ENCODE measurements at places on chromosomes 11 and 22. TPM values are rescaled to one million over a fixed set of nuclear protein-coding genes. Genes with fewer than 3 reads are reported as not detected.

DGAT2 gene
- 1.2 TPM for total RNA-seq

MUC5AC gene
- not detected for total RNA-seq

HTR3B gene
- total RNA-seq: not detected

TCN2 gene
- 26.6 TPM for total RNA-seq

E2F8 gene
- total RNA-seq: 2.6 TPM

TRIM51 gene
- total RNA-seq: not detected

RAB3IL1 gene
- 1.1 TPM for total RNA-seq

LMNTD2 gene
- total RNA-seq: 0.65 TPM

CD3D gene
- total RNA-seq: not detected

DERL3 gene
- total RNA-seq: 0.46 TPM

OVCH2 gene
- not detected for total RNA-seq

LRRC56 gene
- 0.30 TPM for total RNA-seq

NRXN2 gene
- not detected for total RNA-seq

SHISA8 gene
- total RNA-seq: not detected

TNNT3 gene
- not detected for total RNA-seq

SCGB2A2 gene
- total RNA-seq: not detected

TRIM5 gene
- 84.8 TPM for total RNA-seq

UBE2L6 gene
- total RNA-seq: 76.9 TPM

OR10D3 gene
- not detected for total RNA-seq

LRRC32 gene
- 23.9 TPM for total RNA-seq

CRY2 gene
- total RNA-seq: 6.7 TPM

CDCA5 gene
- total RNA-seq: 7.1 TPM

SLC22A6 gene
- total RNA-seq: not detected

MS4A6A gene
- total RNA-seq: 21.8 TPM

MPPED2 gene
- 0.32 TPM for total RNA-seq

DDIAS gene
- total RNA-seq: 7.5 TPM
